BJ (cell line): ENCODE measurements at places on chromosomes 16 and 17.

DNA sequence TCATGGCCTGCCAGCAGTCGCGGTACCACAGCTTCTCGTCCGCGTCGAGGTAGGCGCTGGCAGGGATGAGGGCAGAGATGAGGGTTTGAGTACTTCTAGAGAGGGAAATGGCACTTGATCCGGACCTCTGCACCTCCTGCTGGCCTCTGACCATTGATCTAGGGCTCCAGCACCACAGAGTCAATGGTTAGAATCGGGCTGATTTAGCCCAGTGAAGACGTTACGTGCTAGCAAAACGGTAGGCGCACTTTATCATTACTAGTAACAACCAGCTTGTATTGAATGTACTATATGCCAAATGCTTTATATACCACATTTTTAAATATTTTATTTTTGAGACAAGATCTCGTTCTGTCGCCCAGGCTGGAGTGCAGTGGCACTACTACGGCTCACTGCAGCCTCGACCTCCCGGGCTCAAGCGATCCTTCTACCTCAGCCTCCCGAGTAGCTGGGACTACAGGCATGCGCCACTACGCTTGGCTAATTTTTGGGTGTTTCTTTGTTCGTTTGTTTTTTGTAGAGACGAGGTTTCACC is 526 bp downstream of the TSNAXIP1 start:
- no peak for DNase-seq

DNA sequence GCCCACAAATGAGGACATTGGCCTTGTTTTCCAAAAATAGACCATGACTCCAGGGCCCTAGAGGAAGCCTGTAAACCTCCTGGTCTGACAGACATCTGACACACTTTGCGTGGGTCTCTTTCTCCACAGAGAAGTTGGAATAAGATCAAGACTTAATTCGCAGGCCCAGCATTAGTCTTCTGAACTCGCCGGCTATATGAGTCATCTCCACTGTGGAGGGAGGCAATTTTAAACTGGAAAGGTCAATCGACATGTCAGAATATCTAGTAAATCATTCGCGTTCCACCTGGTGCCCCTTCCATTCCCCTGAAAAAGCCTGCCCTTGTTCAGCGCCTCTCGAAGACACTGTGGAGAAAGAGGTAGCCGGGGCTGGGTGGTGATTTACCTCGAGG is 140.1 kb downstream of the CLEC16A start:
- DNase-seq: no peak

DNA sequence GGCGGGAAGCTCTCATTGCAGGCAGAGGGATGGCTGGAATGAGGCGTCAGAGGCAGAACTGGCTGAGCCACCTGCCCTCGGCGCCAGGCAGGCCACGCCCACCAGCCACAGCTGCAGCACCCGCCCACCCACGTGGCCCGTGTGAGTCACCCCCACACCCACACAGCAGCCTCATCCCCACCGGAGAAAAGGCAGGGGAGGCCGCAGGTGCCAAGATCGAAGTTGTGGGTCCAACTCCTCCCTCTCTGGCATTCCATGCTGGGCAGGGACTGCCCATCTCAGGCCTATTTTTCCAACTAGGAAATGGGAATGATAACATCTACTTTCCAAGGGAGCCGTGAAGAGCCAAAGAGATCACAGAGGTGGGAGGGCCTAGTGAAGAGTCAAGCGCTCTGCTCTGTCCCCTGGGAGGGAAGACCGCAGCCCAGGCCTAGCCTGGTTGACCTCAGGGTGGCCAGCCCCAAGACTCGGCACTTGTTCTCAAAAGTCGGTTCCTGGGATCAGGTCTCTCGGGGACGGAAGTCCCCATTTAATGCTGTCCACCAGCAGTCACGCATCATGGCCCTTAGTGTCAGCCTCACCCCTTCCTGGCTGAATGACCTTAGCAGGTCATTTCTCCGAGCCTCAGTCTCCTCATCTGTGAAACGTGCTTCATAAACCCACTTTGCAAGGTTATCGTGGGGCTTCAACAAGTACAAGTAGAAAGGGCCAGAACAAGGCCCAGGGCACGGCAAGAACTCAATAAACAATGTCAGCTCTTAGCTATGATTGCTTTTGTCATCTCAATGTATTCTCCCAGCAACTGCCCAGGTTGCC is at the start of gene TRPV3:
Gene TRPV3, minus strand, starts transcription at position 45 of the 816 bp plus-strand sequence. CDS start 2,962 bp downstream, outside the sequence.
- no peak for DNase-seq

GRCh38 chr17:41785091-41785858 is 1.2 kb downstream of the JUP start:
- DNase-seq: no peak

GRCh38 chr17:78340183-78340955 is 19.5 kb downstream of the SOCS3 start:
- DNase-seq: no peak

- no peak for DNase-seq
These were observed at the start of gene CD7 for GRCh38 chr17:82317394-82318168. TSS of gene CD7 (minus strand) at chr17:82317608. CDS start at chr17:82317495, 113 bp downstream.

- no peak for DNase-seq
These were observed 7.6 kb downstream of the EME1 start for GRCh38 chr17:50380369-50381259.

DNA sequence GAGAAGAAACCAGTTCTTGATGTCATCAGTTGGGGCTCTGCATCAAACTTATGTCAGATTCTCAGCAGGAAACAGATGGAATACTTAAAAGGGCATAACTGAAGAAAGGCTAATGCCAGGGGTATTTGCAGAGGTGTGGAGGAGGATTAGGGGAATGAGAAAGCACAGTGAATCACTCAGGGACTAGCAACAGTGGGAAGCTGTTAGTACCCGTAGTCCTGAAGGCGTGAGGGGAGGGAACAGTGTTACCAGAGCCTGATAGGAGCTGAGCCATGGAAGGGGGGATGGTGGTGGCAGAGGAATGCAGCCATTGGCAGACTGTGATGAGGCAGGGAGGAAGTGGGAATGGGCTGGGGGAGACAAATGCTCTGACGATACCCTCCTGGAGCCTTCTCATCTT is 162.3 kb downstream of the UTP18 start:
- no peak for DNase-seq

DNA sequence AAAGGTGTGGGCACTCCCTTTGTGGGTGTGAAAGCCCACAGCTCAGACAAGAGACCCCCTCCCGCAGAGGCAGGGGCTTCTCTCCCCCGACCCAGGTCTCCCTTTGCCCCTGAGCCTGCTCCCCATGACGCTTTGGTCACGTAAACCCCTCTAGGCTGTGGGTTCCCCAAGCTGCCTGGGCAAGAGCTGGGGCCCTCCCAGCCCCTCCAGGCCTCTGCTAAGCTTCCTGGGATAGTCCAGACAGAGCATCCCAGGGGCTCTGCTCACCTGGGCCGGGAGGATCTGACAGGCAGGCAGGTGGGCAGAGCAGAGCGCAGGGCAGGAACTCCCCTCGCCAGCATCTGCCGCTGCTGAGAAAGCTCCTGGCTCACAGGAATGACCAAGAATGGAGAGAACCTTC is 177.3 kb downstream of the BANP start:
- DNase-seq: no peak

GRCh38 chr17:15928286-15928785 is 16.6 kb upstream of the ADORA2B start:
- DNase-seq: no peak

GRCh38 chr16:89051521-89052166 is 42.0 kb upstream of the ACSF3 start:
- no peak for DNase-seq

- DNase-seq: no peak
These were observed 11.0 kb downstream of the UNC119 start for GRCh38 chr17:28541439-28541838.

DNA sequence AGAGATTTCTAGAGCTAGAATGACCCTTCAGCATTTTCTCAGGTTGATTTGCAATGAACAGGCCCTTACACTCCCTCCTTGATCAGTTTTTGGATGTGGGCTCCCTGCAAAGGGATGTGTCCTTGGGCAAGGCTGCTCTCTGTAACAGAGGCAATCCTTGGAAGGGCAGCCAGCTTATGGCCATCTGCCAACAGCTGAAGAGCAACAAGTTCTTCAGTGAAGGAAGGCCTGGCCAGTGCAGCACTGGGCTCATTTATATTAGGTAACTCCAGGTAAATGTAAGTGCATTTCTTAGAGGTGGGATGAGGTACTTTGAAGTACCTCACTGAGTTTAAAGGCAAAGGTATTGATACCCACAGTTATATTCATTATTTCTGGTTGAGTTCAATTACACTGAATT is 114.3 kb upstream of the KCNJ16 start:
- no peak for DNase-seq

- no peak for DNase-seq
These were observed 42.0 kb downstream of the WNT3 start for GRCh38 chr17:46776298-46777005.

DNA sequence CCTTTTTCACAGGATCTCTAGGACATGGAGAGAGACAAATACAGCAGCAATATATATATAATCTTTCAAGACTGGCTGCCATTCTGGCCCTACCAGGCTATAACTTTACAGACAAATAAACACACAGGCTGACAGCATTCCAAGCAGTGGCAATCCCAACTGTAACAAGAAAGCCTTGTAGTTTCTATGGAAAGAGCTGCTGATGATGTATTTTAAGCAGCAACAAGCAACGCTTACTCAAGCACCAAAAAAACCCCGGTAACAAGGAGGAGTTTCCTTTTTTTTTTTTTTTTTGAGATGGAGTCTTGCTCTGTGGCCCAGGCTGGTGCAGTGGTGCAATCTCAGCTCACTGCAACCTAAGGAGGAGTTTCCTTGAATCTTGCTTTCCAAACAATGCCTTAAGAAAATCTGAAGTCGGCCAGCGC is 23.2 kb downstream of the LSM12 start:
- no peak for DNase-seq

- DNase-seq: no peak
These were observed 152.0 kb downstream of the KCNJ2 start for GRCh38 chr17:70321352-70321751.
